ENCODE measurements at places on chromosomes 7 and 10.

- DNase-seq: no peak
These were observed 68.6 kb upstream of the SEM1 start for GRCh38 chr7:96778263-96778662.

GRCh38 chr7:27699751-27700150 is 37.1 kb upstream of the HIBADH start:
- DNase-seq: no peak

- no peak for DNase-seq
These were observed 77.3 kb downstream of the CALD1 start for GRCh38 chr7:134856691-134857090.

DNA sequence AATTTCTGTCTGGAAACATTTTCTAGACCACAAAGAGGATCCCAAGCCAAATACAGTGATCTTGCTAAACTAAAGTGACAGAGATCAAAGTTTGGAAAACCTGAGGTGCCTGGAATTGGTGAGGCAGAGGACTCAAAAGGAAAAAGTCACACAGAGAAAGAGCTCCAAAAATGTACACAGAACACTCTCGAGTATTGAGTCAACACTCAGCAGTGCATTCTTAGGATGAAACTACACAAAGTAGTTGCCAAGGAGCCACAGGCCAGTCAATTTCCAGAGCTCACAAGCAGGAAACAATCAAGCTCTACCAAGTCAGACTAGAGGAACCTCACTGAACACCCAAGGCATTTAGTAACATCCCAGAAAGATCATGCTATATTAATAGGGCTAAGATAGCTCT is 61.3 kb downstream of the MICU1 start:
- DNase-seq: no peak

DNA sequence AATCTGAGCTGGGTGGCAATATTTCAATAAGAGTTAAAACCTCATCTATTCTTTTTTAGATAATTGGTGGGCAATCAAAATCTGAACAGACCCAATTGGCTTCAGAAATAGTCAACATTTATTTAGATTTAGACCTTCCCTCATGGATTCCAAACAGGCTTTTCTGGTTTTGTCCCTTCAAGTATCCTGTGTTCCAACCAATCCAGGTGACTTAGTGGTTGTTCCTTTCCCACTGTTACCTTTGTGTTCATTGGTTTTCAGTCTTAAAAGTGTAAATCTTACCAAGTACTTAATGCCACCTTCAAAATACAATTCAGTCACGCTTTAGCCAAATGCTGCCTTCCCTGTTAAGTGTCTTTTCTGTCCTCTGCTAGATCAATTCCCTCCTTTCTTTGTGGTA is 85.9 kb downstream of the AHR start:
- DNase-seq: no peak

DNA sequence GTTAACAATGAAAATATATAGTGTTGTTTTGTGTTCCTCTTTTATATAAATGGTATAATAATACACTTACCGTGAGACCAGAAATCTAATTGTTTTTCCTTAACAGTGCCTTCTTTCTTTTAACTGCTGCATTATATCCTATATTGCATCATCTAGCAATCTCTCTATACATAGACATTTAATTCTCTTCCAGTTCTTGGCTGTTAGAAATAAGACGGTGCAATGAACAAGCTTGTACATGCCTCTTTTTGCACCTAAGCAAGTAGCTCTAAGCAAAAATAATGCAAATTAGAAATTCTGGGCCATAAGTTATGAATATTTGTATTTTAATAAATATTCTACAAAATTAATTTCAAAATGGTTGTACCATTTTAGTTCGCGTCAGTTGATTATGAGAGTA is 55.9 kb upstream of the AHR start:
- DNase-seq: no peak

DNA sequence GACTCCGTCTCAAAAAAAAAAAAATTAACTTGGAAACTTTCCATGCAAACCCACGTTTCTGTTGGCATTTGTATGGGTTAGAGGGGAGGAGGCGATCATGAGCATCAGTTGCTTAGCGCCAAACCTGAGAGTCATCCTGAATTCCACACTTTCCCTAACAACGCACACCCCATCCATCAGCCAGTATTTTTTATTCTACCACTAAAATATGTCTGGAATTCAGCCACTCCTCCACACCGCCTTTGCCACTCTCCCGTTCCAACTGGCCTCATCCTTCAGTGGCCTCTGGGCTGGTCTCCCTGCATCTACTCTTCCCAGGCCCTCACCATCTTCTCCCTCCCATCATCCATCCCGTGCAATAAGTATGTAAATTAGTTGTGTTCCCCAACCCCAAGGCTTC is 4.7 kb upstream of the LMBR1 start:
- no peak for DNase-seq

DNA sequence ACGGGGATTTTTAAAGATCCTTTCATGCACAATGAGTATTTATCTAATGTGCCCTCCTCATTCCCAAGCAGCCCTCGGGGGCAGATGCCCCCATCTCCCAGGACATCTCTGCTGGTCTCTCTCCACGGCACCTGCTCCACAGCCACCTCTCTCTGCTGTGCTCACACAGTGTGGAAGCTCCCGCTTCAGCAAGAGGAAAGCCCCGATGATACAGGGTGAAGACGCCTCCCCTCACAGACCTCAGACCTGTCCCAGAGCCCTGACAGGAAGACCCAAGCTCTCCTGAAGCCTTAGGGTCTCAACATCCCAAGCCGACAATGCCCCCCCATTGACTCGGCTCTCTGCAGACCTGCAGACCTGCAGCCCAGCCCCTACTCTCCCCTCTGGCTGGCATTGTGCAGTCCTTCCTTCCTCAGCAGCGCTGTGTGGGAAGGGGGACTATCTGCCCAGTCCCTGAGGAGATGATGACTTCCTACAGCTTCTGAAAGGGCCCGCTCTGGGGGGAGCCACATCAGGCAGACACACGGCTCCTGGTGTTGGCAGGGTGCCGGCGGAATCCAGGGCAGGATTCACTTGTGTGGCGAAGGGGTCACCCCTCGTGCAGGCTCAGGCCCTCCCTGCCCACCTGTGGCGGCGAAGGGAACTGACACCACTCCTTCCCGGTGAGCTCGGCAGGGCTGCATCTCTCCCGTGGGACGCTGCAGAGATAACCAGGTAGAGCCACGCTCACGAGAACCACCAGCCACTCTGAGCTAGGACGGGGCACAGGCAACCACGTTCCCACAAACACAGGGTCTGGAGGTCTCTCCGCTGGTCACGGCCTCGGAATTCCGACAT is 61.8 kb downstream of the PTPRN2 start:
- no peak for DNase-seq

DNA sequence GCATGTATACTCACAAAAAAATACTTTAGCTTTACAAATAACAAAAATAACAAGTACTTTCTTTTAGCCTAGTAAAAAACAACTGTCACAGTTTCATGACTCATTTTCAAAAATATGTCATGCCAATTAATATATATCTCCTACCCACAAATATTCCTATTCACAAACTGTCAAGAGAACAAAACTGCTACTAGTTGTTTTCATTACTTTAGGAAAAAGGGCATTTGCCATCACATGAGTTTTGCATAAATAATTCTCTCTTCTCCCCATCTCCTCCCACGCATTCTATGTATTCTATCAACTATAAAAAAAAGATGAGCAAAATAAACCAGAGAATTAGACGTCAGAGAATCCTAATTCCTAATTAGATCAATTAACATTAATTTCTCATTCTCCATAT is 87.6 kb downstream of the PIP4K2A start:
- no peak for DNase-seq

GRCh38 chr10:45061982-45062381 is 61.3 kb downstream of the ZNF22 start:
- DNase-seq: no peak

DNA sequence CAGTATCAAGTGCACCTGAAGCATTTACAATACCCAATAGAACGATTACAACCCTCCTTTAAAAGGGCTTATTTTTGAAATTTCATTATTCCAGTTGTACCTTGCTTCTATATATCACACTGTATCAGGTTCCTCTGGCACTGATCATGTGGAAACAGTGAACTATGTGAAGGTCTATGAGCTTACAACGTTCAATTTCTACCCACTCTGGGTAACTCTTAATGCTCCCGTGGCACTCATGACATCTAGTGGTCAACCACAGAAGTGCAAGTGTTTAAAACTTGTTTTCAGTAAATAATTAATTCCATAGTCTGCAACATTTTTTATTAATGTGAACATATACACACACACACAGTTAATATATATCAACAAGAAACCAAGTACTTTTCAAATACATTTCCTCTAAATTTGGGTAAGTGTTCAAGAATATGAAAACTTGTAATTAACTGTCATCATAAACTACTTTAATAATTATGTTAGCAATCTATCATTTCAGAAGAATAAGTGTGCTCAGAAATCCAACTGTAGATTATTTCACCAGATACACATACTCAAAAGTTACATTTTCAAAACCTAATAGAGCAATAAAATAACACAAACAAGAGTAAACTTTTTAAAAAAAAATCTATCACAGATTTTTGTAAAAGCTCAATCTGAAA is 61.0 kb downstream of the MPP7 start:
- no peak for DNase-seq

DNA sequence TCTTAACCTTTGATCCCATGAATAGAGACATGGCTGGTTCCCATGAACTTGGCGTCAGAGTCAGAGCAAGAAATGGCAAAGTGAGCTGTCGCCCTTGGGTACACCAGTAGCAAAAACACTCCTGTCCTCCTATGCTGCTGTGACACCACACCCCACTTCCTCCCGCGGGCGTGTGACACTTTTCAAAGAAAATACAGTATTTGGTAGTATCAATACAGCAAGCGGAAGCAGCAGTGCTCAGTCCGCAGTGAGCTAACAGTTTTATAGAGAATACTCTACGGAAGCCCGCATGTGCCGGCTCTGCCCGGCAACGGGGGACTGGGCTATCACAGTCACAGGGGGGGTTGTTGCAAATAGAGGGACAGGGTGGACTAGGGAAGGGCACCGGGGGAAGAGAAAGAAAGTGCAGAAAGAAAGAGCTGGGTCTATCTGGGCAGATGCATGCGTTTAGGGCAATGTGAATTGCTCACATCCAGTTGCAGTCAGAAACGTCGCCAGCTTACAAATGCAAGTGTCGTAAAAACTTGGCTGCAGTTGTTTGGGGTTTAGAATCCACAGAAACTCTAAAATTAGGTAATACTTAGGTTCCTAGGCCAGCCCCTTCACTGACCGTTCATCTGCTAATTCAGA is 49.8 kb downstream of the PRKCQ start:
- DNase-seq: peak; percentile 66

DNA sequence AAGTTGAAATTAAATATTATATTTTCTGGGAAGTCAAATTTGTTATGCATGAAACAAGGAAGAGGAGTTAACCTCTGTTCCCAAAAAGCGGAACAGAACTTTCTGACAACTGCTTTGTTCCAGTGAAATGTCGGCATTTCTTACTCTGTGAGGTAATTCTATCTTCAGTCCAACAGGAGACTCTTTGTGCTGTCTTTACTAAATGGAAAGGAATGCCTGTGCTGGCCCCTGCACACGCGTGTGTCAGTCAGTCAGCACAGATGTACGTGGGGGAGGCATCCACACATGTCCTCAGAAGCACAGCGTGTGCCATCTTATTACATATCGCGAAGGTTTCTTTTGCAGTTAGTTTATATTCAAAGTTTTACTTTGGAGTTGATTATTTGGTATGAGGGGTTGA is 37.5 kb downstream of the NET1 start:
- DNase-seq: no peak

DNA sequence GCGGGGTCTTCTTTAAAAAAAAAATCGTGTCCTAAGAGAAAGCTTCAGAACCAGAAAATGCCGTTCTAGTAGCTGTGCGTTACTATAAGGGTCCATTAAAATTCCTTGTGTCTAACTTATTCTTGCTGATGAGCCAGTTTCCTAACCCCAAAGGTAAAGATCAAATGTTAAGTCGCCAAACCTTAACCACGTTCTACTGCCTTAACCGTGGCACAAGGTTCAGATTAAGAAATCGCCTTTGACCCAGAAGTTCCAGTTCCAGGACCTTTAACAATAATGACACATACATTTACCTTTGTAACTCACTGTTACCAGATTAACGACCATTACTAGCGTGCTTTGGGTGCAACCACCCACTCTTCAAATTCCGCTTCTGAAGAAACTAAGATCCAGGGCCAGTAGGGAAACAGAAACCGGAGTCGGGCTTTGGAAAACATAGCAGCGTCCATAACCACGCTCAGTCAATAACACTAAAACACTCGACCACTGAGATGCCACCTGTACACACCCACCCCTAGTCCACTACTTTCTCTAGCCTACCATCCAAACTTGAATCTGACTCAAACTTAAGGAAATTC is 620 bp downstream of the BET1 start:
- no peak for DNase-seq

DNA sequence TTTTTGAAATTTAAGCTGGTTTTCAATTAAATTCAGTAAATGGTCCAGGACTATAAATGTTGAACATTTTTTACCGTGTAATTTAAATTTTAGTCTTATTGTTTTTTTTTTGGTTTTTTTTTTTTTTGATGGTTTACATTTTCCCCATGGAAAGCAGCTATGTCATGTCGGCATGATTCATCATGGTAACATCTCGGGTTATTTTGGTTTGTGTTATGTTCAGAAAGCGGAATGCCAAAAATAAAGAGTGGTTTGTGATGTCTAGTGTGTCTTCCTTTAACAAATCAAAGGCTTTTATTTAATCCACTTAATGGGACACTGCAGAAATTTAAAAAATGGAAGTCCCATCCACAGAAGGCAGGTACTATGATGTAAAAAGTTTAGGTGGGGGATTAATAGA is 58.5 kb downstream of the TRUB1 start:
- no peak for DNase-seq

GRCh38 chr10:5136468-5137087 is 42.4 kb downstream of the AKR1C3 start:
- DNase-seq: no peak

Measured in activated T-helper 1 cell treated with Interleukin-2 at 50 U/mL for 16 hours (primary cell).